Kidney epithelial cell (primary cell): ENCODE measurements at places on chromosomes 5 and 9.

DNA sequence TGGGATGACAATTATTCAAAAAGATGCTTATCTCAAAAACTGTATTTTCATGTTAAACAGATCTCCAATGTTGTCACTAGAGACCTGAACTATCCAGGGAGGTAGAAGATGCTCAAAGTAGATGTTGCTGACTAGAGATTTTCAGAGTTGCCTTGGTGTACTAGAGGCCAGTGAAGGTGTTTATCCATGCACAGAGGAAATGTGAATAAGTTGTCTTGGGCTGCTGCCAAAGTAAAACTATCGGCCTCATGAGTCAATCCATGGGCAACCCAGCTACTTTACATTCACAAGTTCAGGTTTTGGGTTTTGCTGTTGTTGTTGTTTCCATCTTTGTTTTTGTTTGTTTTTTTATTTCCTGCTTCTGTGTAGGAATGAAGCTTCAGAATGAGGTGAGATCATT, 141.1 kb upstream of the RANBP3L start:
- DNase-seq, result no peak

DNA sequence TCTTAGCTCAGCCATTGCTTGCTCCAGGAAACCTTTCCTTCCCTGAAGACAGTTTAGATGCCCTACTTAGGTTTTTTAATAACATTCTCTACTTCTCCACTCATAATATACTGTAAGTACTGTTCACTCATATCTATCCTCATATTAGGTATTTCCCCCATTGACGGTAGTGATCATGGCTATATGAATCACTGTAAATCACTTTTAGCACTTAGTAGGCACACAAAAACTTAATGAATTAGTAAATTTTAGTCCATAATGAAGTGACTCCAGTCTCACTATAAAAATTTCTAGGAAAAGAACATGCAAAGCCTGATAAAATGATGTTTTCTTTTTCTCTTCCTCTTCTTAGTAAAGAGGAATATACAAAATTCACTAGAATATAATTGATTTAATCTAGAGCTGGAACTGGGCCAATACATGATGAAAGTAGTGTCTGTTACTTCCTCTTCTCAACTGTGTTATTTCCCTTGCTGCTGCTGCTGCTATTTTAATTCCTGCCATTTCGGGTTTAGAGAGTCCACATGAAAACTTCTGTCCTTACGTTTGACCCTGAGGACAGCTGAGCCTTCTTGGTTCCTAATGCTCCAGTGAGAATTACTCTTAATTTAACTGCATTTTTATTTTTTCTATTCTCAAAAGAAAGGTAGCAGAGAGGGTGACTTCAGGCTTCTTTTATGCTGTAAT, 73.5 kb downstream of the LNPEP start:
- DNase-seq, result no peak

DNA sequence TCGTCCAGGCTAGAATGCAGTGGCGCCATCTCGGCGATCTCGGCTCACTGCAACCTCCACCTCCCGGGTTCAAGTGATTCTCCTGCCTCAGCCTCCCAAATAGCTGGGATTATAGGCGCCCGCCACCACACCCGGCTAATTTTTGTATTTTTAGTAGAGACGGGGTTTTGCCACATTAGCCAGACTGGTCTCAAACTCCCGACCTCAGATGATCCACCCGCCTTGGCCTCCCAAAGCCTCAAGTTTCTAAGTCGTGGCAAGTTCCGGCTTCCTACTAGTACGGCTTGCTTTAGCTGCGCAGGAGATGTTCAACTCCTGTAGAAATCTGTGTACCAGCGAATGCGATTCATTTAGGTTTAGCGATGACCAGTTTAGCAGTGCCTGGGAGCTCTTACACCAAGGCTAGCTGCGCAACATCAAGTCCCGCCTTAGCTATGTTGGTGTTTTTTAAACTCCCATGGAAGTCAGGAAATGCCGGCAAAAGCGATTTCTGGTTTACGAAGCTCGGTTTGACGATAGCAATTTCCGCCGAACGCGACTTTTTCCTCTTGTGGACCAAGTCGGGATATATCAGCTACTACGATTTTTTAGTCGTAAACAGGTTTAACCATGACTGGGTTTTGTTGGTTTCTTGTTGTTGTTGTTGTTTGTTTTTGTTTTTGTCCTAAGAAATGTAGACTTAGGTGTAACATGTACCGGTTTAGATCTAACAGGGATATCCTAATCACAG, 46.4 kb downstream of the ANXA2R start:
- DNase-seq, result no peak

DNA sequence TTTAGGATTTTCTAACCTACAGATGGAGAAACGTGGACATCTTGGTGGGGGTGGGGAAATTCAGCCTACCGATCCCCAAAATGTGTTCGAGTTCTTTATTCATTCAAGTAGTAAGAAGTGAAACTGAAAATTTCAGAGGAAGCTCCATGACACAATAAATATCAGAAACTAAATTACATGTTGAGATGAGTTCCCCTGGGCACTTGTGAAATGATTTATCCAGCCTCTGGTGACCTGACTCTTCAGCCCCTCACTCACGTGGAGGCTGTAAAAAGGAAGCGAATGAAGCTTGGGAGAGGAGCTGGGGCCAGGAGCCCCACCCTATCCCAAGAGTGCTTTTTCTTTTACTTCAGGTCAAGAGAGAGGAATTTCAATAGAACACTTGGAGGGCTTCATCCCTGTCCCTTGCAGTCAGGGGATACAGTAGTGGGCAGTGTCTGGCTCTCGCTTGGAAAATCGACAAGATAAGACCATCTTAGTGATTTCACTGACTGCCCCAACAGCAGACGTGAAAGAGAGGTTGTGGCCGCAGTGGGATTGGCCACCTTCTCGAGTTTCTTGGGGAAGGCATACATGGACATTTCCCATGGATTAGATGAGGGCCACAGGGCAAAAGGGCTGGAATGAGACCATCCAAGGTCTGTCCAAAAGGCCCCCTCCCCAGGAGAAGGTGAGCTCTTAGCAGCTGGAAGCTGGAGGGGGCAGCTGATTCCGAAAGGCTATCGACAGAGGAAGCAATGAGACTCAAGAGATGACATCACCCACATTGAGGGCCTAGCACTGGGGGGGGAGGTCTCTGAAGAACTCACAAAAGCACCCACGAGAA, 76.8 kb upstream of the SH3PXD2B start:
- DNase-seq, result no peak

GRCh38 chr5:136484808-136485325, 119.5 kb upstream of the TRPC7 start:
- DNase-seq, result no peak

- DNase-seq, result no peak
Observed at GRCh38 chr9:137214620-137215019, 7.4 kb downstream of the RNF208 start.

DNA sequence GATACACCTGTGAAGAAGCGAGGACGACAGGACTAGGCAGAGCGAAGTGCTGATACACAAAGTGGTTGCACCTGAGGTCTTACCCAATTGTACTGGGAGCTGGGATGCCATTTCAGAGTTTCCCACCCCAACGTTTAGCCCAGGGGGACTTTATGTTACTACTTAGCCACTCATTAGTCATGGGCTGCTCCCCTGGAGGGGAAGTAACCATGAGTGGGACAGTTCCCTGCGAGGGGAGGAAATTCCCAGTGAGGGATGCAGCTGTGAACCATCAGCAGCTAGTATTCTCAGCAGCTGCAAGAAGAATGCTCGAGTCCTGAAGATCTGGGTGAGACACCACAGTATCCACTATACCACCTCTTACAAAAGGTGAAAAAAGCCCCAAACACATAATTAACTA, 93.7 kb upstream of the ACTBL2 start:
- DNase-seq, result no peak

- DNase-seq, result no peak
Observed at GRCh38 chr9:113648586-113648985, 185.1 kb downstream of the RGS3 start.

- no peak for DNase-seq
Observed at GRCh38 chr5:28450997-28451396, 1412.6 kb upstream of the CDH9 start.

- no peak for DNase-seq
Observed at GRCh38 chr9:27210588-27210987, 86.4 kb downstream of the EQTN start.

GRCh38 chr9:87063246-87063645, 115.9 kb upstream of the GAS1 start:
- no peak for DNase-seq

- no peak for DNase-seq
Observed at GRCh38 chr9:10928372-10928771, 315.6 kb upstream of the PTPRD start.

- no peak for DNase-seq
Observed at GRCh38 chr5:149801307-149801990, 71.3 kb downstream of the PPARGC1B start.

- no peak for DNase-seq
Observed at GRCh38 chr5:126119887-126120442, 303.2 kb upstream of the GRAMD2B start.
